ENCODE measurements at places on chromosomes 7 and 10.

GRCh38 chr7:138752518-138753149 is 45.2 kb upstream of the TMEM213 start:
- no peak for DNase-seq

GRCh38 chr10:99809931-99810615 is 27.6 kb downstream of the ABCC2 start:
- no peak for DNase-seq

DNA sequence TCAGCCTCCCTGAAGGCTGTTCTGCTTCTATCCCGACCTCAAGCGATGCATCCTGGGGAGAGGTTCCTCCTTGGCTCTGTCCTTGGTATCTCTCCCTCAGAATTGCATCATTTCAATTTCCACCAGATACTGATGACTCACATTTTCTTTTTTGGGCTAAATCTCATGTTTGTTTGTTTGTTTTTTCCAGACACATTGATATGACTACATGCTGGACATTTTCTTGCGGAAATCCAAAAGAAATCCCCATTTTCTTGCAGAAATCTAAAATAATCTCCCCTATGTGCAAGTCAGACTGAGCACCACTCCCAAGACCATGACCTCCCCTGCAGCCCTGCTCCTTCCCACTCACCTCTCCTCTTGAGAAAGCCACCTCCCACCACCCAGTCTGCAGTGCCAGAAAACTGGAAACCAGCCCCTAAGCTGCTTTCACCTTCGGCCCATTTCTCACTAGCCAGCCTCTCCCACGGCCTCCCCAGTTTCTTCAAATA is 260.2 kb upstream of the PRKCQ start:
- no peak for DNase-seq

GRCh38 chr10:6269432-6269831 is 66.7 kb downstream of the PFKFB3 start:
- DNase-seq, result no peak

DNA sequence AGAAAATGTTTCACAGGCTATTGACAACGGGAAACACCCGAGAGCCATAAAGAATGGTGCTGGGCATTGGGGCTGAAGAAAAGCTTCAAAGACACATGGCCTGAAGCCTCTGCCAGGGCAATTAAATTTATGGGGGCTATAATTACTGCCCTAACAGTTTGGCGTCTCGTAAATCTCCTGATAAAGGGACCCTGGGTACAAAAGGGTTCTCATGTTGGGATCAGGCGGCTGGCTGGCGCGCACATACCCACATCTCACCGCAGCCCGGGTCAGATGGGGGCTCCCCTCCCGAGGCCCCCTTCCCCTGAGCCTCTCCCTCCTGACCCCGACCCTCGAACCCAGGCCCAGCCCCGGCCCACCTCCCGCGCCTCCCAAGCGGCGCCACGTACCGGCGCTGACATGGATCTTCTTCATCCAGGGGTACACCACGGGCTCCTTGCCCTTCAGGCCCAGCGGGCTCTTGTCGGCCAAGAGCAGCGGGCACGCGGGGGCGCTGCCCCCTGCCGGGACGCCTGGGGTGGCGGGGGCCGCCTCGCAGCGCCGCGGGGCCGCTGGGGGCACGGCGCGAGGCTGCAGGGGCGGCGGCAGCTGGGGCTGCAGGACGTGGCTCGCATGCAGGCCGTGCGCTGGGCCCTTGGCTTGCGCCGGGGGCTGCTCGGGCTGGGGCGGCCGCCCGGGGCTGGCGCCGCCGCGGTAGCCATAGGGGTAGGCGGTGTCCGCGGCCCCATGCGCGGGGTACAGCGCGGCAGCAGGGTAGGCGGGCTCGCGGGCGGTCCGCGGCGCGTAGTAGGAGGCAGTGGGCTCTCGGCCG is 623 bp downstream of the HOXA4 start:
- DNase-seq, result peak; percentile 46

GRCh38 chr10:20624642-20625041 is 272.5 kb downstream of the NEBL start:
- DNase-seq, result no peak

GRCh38 chr7:70657571-70657970 is 474.4 kb upstream of the GALNT17 start:
- no peak for DNase-seq

DNA sequence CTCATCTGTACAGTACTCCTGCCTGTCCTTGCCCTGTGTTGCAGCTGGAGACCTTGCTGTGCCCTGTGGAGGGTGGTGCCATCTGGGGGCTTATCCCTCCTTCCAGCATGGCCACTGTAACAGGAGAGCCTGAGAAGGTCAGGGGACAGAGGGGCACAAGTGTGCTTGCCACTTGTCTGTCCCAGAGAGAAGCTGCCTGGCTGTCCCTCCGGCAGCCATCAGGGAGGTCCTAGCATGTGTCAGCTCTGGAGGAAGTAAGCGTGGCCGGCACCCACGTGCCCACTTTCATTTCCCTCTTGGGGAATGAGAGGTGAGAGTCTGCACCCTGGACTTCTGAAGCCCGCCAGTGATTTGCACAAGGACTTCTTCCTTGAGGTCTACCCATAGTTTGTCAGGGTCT is 97.0 kb upstream of the PPIF start:
- no peak for DNase-seq

DNA sequence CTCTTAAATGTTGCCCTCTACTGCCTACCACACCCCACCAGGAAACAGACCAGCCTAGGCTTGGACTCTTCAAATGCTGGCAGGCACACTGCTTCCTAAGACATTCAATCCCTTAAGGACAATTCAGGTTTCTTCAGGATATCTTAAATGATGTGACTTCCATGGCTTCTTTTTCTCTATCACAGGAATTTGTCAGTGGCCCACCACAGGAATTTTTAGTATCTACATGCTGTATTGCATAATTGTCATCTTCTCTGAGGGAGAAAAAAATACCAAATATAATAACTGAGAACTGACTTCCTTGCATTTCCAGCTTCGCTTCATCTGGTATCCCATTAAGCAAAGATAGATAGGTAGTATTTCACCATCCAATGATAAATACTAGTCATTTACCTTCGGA is 129.3 kb downstream of the WNT2 start:
- DNase-seq, result no peak

DNA sequence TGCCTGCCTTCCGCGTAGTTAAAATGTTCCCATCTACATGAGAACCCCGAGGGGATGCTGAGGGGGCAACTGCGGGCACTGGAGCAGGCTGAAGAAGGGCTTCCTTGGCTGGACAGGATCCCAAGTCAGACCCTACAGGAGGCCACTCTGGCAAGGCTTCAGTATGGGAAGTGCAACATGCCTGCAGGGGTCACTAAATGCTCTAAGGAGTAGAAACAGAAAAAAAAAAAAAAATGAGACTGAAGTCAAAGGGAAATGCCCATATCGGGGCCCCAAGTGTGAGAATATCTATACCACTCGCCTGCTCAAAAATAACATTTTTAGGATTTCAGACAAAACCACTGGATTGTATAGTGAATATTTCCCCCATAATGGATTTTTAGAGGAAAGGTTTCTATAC is 33.5 kb downstream of the FAM204A start:
- DNase-seq, result no peak

DNA sequence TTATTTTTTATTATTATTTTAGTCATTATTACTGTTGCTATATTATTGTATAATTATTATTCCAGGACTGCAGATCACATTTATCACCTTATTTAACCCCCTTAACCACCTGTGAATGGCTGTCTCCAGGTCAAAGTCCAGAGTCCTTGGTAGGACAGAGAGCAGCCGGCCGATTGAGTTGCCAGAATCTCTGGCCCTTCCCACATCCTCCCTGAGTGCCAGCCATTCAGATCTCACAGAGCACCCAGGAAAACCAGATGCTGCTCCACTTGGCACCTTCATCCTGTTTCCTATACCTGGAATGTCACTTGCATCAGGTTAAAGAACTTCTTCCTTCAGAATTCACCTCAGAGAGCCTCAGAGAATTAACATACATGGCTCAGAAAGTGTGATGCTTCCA is 101.1 kb downstream of the ELAPOR2 start:
- no peak for DNase-seq

DNA sequence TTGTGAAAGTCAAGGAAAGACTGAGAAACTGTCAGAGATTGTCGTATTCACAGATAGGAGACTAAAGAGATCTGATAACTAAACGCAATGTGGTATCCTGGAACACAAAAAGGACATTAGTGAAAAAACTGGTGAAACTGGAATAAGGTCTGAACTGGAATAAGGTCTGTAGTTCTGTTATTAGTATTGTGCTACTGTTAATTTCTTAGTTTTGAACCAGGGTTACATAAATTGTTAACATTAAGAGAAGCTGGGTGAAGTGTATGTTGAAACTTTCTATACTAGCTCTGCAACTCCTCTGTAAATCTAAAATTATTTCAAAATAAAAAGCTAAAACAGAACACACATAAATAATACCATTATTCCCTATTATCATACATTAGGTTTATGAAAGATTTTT is 3.4 kb upstream of the NT5C2 start:
- DNase-seq, result no peak

GRCh38 chr10:74589226-74589673 is 237.2 kb upstream of the KAT6B start:
- peak; percentile 63 for DNase-seq

DNA sequence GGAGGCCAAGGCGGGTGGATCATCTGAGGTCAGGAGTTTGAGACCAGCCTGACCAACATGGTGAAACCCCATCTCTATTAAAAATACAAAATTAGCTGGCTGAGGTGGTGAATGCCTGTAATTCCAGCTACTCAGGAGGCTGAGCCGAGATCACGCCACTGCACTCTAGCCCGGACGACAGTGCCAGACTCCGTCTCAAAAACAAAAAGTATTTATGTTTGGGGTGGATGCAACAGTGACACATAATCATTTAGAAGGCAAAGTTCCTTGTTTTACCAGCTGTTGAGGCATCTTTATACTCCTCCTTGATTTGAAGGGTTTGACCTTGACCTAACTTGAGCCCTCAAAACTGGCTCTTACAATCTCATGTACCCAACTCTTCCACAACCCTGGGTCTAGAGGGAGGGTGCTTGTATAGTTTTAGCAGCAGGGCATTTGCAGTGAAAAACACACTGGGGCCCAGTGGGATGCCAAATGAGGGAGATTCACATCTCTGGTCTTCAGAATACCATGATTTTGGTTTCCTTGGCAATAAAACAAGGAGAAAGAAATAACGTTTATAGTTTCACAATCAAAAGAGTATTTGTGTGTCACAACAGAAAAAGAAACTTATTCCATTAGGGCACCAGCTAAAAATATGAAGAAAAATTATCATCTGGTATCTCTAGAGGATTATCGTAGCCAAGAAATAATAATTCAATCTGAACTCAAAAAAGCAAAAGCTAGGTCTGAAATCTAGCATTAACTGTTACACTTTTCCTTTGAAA is 14.2 kb upstream of the TMEM254 start:
- DNase-seq, result no peak

GRCh38 chr10:58967551-58968388 is 208.7 kb upstream of the PHYHIPL start:
- peak; percentile 47 for DNase-seq

- no peak for DNase-seq
These were observed 399.0 kb downstream of the CCSER2 start for GRCh38 chr10:84727398-84727797.

GRCh38 chr7:39035903-39036302 is 58.2 kb downstream of the POU6F2 start:
- DNase-seq, result no peak

DNA sequence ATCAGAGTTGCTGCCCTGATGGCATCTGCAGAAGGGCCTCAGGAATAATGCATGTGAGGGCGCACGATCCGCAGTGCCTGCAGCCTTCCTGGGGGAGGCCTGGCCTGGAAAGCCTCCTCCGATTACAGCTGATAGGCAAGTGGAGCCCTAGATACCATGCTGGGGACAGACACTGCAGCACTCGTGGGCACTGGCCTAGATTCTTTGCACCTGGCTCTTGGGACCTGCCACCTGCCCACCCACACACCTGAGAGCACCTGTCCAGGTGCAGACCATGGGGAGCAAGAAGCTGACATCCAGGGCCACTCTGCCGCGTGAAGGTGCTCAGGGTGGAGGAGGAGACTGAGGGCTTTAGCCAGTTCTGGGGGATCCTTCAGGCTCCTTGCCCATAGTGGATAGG is 14.8 kb downstream of the YKT6 start:
- DNase-seq, result no peak

GRCh38 chr10:132476146-132477065 is 61.2 kb upstream of the INPP5A start:
- no peak for DNase-seq

GRCh38 chr7:29527505-29528108 is 36.0 kb upstream of the PRR15 start:
- no peak for DNase-seq

- DNase-seq, result no peak
These were observed 32.8 kb downstream of the DNAJB12 start for GRCh38 chr10:72322030-72322279.

- DNase-seq, result no peak
These were observed 53.5 kb downstream of the ABLIM1 start for GRCh38 chr10:114604357-114605130.

DNA sequence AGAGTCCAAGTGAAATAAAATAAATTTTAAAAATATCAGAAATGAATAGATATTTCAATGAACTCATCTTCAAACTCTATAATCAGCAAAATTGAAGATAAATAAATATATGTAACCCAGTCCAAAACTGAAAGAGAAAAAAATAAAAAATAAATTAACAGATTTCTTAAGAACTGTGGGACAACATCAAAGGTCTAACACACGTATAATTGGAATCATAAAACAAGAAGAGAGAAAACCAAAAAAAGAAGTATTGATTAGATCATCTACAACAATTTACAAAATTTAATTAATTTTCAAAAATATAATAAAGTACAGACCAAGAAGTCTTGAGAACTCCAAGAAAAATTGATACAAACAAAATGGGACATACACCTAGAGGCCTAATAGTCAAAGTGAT is 625.8 kb upstream of the SORCS1 start:
- DNase-seq, result no peak

DNA sequence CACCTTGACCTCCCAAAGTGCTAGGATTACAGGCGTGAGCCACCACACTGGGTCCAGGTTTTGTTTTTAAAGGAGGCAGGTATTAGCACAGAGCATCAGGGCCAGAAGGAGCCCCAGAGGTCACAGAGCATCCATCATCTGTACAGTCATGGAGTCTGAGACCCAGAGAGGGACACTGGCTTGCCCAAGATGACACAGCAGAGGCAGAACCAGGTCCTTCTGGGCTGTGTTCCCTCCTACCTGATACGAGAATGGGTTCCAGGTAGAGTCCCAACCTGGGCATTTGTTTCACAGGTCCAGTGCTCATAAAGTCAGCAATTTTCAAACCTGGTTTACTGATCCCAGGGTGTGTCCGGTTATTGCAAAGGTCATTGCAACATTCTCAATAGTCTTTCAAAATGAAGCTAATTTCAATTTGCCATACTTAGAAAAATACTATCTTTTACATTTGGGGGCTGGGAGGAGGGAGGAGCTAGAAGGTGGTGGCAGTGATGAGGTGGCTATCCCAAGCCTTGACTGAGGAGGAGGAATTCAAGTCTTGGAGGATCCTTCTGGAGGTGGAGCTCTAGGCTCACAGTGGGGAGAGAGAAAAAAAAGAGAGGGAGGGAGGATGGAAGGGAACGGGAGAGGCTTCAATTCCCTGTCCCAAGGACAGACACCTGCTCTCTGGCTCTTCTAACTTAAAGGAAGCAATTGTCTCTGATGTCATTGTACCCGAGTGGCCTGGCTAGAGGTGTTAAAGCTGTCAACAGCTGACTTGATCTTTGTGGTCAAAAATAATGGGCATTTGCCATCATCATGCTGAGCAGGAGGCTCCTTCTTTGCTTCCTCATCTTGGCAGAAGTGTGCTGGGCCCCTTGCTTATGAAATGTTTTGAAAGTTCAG is 8.1 kb downstream of the MXI1 start:
- no peak for DNase-seq
